ENCODE measurements at places on chromosomes 7 and 10.

DNA sequence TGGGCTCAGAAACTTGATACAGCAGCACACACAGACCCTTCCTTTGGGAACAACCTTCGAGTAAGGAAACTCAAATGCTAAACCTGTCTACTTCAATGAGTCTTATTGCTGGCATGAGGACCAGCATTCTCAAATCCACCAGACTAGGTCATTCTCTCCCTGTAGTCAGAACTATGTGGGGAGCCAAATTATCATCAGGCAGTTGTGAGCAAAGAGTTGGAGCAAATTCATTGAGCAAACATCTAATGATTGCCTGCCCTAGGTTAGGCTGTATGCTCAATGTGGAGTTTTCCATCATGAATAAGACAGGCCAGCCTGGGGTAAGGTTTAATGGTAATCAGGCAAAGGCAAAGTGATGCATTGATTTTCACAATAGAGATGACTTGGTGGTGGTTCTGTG is 3.6 kb downstream of the EPDR1 start:
- no peak for DNase-seq

GRCh38 chr10:89813546-89813945 is 112.2 kb downstream of the KIF20B start:
- DNase-seq = no peak

DNA sequence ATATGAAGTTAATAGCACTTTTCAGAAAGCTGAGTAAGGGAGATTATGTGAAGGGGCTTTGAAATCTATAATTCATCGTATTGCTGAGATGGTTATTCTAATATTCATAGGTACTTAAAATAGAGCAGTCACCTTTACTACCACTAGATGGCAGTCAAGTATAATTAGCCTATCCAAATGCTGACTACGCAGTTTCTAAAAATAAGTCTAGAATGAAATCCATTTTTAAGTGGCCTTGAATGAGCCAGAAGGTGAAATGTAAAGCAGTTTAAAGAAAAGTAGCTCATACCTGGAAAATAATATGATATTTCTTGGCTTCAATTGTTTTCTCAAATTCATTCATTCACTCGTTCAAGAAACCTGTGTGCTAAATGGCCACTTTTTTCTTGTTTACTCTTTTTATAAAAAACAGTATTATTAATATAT is 1277.1 kb downstream of the GATA3 start:
- no peak for DNase-seq

DNA sequence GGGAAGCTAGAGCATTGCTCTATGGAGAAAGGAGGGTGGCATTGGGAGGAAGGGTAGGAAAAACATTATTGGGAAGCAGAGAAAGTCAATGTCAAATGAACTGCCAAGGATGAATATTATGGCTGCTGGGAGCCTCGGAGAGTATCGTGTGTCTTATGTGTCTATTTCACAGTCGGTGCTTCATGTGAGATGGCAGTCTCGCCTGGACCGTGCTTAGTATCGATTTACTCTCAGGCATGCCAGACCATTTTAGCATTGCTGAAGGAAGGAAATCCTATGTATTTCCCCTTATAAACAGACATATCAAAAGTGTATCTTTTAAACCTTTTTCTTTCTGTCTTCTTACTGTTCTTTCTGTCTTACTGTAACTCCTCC is 612.6 kb downstream of the AUTS2 start:
- DNase-seq = no peak

- DNase-seq = no peak
Observed at GRCh38 chr7:2544541-2545188, 10.7 kb downstream of the BRAT1 start.

GRCh38 chr10:123166618-123167017 is 12.4 kb downstream of the BUB3 start:
- no peak for DNase-seq

DNA sequence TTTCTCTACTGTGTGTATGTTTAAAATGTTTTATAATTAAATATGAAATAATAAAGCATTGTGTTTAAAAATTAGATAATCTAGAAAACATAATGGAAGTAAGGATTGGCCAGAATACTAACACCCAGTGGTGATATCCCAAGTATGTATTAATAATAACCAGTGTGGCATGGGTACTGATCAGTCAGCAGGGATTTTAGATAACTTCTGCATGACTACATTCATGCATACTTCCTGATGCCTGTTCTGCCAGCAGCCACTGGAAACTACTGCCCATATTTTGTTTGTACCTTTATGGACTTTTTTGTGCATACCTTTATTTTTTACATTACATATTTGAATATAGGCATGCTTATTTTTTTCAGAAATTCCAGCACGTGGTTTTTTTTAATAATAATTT is 156.6 kb upstream of the TMEM196 start:
- DNase-seq = no peak

DNA sequence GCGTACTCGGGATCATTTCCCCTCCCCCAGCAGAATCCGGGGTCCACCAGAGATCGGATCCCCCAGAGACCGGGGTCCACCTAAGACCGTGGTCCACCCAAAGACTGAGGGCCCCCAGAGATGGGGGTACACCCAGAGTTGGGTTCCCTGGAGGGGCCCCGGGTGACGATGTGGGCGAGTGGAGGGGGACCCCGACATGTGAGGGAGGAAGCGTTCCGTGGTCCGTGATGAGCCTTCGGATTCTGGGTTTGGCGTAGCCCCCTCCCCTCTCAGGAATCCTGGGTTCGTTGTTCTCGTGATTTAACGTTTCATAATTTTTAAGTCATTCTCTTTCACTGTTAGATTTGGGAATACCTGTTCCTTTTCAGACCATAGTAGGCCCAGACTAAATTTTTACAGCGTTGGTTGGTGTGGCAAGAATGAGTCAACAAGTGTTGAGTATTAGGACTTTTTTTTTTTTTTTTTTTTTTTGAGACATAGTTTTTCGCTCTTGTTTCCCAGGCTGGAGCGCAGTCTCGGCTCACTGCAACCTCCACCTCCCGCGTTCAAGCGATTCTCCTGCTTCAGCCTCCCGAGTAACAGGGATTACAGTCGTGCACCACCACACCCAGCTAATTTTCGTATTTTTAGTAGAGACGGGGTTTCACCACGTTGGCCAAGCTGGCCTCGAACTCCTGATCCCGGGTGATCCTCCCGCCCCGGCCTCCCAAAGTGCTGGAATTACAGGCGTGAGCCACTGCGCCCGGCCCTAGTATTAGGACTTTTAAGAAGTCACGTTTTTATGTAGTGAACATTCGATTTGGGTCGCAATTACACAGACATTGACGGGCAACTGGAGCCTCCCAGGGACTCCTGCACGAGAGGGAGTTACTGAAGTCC is 672 bp downstream of the GTPBP4 start:
- no peak for DNase-seq

DNA sequence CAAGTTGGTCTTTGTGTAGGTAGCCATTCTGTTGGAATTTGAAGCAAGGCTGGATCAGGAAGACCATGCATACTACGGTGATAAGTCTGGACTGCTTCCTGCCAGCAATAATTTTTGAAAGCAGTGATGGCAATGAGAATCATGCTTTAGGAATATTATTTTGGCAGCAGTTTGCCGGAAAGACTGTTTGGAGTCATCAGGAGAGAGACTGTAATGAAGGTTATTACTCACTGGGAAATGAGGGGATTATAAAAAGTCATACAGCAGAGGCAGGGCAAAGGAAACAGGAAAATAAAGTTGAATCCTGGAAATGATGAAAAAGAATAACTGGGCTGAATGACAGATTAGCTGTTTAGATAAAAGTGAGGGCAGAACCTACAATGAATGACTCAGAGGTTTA is 1136.8 kb upstream of the AUTS2 start:
- DNase-seq = no peak

- no peak for DNase-seq
Observed at GRCh38 chr7:108345710-108346336, 110.4 kb downstream of the NRCAM start.

DNA sequence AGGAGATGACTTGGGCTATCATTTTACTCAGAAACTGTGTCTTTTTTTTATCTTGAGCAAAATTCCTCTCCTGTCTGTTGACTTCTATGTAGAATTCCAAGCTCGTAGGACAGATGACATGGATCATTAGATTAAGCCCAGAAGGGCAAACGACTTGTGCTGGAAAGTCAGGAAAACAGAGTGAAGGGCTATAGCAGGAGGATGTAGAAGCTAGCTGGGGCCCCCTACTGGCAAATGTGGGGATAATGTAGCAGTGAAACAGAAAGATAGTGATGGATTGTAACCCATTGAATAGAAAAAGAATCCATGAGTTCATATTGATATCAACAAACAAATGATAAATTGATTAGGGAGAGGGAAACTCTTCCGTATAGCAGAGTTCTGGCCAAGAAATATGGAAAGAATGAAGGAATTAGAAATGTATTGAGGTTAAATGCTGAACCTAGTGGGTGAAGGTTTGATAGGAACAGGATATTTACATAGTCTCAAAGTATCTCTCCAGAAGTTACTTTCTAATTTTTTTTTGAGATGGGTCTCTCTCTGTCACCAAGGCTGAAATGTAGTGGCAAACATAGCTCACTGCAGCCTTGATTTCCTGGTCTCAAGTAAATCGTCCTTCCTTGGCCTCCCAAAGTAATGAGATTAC is 103.6 kb downstream of the LYZL1 start:
- DNase-seq = peak; percentile 38

- DNase-seq = no peak
Observed at GRCh38 chr7:159238541-159238940, 93.9 kb upstream of the VIPR2 start.

DNA sequence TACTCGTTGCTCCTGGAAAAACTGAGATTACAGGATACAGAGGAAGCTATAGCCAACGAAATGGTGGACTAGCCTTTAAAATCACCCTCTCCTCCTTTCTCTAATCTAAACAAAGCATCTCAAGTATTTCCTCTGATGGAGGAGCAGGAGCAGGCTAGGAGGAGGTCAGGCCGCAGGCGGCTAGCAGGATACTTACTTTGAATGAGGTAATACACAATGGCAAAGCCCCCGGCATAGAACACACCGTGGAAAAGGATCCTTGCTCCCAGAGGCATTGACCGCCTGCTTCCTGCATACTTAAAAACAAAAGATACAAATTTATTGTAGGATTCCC is 64.4 kb downstream of the STK17A start:
- DNase-seq = no peak

GRCh38 chr10:130422366-130423324 is 286.5 kb downstream of the GLRX3 start:
- DNase-seq = peak; percentile 56

DNA sequence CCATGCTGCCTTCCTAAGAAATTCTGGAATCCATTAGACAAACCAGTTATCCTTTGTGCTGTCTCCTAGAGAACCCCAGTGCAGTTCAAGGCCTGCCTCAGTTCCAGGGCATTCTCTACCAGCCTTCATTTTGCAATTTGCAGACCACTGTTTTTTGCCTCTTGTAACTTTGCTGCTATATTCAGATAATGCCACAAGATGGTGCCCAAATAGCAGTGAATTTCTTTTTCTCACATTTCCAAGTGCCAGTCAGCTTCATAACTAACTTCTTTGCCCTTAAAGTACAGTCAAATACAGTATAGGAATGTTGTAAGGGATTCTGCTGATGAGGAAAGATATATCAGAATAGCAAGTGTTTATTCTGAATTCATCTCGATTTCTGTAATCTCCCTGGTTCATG is 25.2 kb downstream of the LOXL4 start:
- DNase-seq = no peak

DNA sequence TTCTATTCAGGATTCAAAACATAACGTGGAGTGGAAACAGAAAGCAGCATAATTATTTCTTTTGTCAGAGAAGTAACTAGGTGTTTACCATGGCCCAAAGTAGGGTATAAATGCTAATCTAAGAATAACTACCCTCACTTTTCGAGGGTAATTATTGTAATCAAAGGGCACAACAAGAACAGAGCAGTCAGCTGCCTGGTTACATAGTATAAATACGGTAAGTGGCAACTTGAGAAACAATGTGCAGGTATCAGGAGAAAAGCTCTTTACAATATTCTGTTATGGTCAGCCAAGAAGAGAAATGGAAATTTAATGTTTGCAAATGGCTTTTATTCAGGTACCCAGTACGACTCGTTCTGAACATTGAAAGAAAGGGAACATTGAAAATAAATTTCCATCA is 242.0 kb upstream of the NPY start:
- DNase-seq = no peak

DNA sequence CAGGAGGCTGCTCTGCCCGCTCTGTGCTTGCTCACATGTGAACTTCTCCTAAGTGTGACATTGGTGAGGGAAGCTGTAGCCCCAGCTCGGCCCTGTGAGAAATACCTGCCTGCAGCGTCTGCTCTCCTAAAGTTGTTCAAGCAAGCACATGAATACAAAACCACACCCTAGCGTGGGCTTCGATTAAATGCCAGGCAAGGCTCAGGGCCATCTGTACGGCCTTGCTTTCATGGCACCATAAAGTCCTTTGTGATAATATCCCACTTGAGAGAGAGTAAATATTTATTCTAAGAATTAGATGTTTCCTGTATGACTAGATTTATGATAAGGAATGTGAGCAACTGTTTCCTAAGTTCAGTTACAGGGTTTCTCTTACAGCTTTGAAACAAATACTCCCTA is 262.8 kb upstream of the KLF14 start:
- DNase-seq = no peak

GRCh38 chr10:101839416-101840063 is 4.1 kb downstream of the KCNIP2 start:
- DNase-seq = no peak

DNA sequence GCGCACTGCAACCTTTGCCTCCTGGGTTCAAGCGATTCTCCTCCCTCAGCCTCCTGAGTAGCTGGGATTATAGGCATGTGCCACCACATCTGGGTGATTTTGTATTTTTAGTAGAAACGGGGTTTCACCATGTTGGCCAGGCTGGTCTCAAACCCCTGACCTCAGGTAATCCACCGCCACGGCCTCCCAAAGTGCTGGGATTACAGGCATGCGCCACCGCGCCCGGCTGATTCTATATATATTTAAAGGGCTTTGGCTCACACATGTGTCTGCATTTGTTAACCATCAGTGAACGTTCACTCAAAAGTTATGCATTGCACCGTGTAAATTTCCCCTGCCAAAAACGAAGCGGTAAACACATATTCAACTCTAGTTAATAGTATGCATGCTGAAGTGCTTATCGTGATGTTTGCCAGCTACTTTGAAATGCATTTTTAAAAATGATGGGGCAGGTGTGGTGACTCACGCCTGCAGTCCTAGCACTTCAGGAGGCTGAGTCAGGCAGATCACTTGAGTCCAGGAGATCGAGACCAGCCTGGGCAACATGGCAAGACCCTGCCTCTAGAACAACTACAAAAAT is 17.7 kb upstream of the WIPI2 start:
- no peak for DNase-seq

DNA sequence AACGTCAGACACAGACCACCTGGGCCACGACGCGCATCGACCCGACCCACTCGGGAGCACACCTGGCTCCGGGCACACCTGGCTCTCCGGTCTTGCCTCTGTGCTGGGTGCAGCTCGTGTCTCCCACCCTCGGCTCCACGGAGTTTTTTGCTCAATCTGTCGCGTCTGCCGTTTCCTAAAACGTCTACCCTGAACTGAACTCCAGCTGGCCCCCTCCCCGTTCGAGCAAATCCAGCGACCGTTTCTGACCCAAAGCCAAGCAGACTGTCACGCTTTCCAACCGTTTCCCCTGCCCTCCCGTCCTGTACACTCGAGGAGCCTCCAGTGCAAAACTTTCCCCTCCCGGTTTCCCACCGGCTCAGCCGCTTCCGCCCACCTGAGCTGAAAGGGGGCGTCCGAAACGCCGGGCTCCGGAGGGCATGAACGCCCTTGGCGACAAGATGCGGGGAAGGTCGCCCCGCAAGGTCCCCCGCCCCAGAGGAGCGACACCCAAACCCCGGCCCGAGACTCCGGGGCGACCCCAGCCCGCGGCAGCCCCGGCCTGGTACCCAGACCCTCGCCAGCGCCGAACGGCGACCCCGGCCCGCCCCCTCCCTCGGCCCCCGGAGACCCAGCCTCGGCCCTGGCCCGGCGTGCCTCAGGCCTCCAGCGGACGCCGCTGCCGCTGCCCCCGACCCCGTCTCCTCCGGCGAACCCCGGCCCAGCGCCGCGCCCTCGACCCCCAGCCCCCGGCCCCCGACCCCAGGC is 557 bp downstream of the CYTH3 start:
- peak; percentile 30 for DNase-seq

Data from WERI-Rb-1 (cell line).